ENCODE measurements at places on chromosomes 2 and 18. TPM values are rescaled to one million over a fixed set of nuclear protein-coding genes. Genes with fewer than 3 reads are reported as not detected.

DNA sequence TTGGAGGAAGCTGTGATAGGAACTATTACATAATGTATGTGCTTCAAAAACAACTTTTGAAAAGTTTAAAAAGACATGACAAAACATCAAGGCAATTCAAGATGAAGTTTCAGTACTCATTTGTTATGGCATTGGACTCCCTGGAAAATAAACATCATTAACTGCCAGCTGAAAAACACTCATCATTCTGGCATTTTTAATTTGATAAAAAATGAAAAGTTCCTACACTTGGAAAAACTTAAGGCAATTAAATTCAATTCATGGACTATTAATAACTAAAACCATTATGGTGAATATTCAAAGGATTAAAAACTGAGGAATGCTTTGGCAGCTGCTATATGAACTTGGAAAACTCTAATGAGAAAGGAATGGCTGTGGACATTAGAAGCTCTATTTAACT lies 8.5 kb downstream of the TYW5 start:
- no peak for DNase-seq

The PLGLB2 gene
- total RNA-seq: 450 TPM

DNA sequence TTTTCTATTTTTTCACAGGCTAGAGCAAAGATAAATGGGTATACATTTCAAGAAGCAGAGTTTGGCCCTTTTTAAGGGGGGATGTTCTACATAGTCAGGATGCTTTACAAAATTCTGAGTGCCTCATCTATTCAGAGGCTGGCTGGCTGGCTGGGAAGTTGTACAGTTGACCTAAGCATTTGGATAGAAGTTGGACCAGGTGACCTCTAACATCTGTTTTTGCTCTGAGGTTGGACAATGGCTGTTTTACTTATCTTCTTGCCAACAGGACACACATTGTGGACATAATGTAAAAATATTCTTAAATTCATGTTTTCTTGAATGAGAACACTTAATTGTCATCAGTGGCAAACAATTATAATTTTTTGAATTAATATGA lies 205.4 kb downstream of the PTPRM start:
- DNase-seq: no peak

The HOXD13 gene
- not detected for total RNA-seq

Data from liver (tissue), 10 donors.